ENCODE measurements at places on chromosomes 3 and 15. TPM values are rescaled to one million over a fixed set of nuclear protein-coding genes. Genes with fewer than 3 reads are reported as not detected.

DNA sequence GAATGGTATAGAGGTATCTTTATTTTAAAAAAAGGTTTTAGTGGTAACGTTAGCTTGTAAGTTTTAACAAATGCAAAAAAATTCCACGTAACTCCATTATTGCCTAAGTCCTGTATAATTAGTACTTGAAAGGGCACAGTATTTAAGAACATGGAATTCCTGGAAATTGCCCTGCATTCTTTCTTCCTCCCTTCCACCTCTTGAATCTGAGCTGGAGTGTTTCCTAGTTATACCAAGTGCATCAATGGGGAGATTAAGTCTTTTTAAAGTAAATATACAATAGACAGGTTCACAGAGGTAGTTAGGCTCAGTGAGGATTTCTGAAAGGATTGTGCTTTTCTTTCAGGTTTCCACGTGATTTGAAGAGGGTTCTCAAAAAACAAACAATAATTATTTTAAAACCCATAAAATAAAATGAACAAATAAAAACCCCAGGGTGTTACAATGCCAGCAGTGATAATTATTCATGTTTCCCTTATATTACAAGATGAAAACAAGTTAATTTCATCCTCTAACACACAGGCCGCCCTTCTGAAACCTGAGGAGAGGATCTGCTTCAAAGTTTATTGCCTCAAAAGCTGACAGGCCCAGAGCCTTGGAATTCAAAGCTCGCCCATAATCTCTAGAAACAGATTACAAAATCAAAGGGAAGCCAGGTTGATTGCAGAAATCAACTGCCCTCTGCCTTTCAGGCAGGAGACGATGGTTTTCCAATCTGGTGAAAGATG, 128.8 kb upstream of the LMOD3 start:
- no peak for DNase-seq

GRCh38 chr3:116905794-116906193, 196.2 kb downstream of the TUSC7 start:
- no peak for DNase-seq

DNA sequence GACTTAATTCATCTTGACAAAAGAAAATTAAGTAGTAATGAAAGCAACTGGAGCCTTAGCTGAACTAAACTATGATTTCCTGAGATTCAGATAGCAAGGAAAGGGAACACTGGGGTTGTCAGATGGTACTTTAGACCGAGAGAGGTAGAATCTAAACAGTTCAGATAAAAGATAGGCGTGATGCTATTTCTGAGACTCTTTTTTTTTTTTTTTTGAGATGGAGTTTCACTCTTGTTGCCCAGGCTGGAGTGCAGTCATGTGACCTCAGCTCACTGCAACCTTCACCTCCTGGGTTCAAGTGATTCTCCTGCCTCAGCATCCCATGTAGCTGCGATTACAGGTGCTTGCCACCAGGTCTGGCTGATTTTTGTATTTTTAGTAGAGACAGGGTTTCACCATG, 279.9 kb upstream of the UMPS start:
- no peak for DNase-seq

The CYP1A1 gene
- 1.5 TPM for total RNA-seq

The CCR9 gene
- not detected for total RNA-seq

All from vagina (tissue), 2 donors.